ENCODE measurements at places on chromosomes 2 and 18. TPM values are rescaled to one million over a fixed set of nuclear protein-coding genes. Genes with fewer than 3 reads are reported as not detected.

The UPP2 gene
- not detected for total RNA-seq

The CD8B2 gene
- total RNA-seq = 1.1 TPM

The POMC gene
- 12.5 TPM for total RNA-seq

The RNF144A gene
- 52.1 TPM for total RNA-seq

The IL18R1 gene
- total RNA-seq = 56.5 TPM

The C1QL2 gene
- not detected for total RNA-seq

The CPO gene
- total RNA-seq = not detected

The PTPRN gene
- 2.5 TPM for total RNA-seq

The NDC80 gene
- 82.0 TPM for total RNA-seq

The PARD6G gene
- not detected for total RNA-seq

The NYAP2 gene
- total RNA-seq = not detected

The SLC23A3 gene
- total RNA-seq = 3.1 TPM

The MYO3B gene
- 3.8 TPM for total RNA-seq

The MERTK gene
- 2.0 TPM for total RNA-seq

The ZNF385B gene
- total RNA-seq = not detected

The DNAJC5G gene
- not detected for total RNA-seq

The SPAST gene
- total RNA-seq = 24.8 TPM

The MDH1B gene
- 0.96 TPM for total RNA-seq

The PID1 gene
- not detected for total RNA-seq

The CNGA3 gene
- total RNA-seq = not detected

The TEKT4 gene
- not detected for total RNA-seq

The TPO gene
- total RNA-seq = not detected

The RMND5A gene
- total RNA-seq = 51.3 TPM

The DBI gene
- total RNA-seq = 80.6 TPM

The SNTG2 gene
- total RNA-seq = 2.5 TPM

The SH3RF3 gene
- total RNA-seq = 1.0 TPM

The TXNDC2 gene
- total RNA-seq = not detected

The CYTIP gene
- 460 TPM for total RNA-seq

The COLEC12 gene
- not detected for total RNA-seq

The IGFBP5 gene
- not detected for total RNA-seq

The FLACC1 gene
- total RNA-seq = 3.7 TPM

The PLCD4 gene
- 0.35 TPM for total RNA-seq

The MAB21L4 gene
- not detected for total RNA-seq

The DPP10 gene
- not detected for total RNA-seq

The SKOR2 gene
- total RNA-seq = 0.30 TPM

The TLX2 gene
- 1.4 TPM for total RNA-seq

The TMEM17 gene
- total RNA-seq = 0.32 TPM

The AMMECR1L gene
- 24.8 TPM for total RNA-seq

The ACVR1C gene
- total RNA-seq = 2.3 TPM

The C1GALT1C1L gene
- total RNA-seq = not detected

The ABCG5 gene
- not detected for total RNA-seq

The SDC1 gene
- 0.16 TPM for total RNA-seq

The TCF23 gene
- not detected for total RNA-seq

The INHBB gene
- not detected for total RNA-seq

The CTAGE1 gene
- not detected for total RNA-seq

Data from activated T-cell treated with anti-CD3 and anti-CD28 coated beads, Interleukin-2, amount 50 U/mL, for 72 hours (primary cell).